ENCODE measurements at places on chromosomes 3 and 15. TPM values are rescaled to one million over a fixed set of nuclear protein-coding genes. Genes with fewer than 3 reads are reported as not detected.
A peak's percentile ranks its signal among the peaks of the same experiment; 100 is the strongest.

The DLL4 gene
- total RNA-seq: under 0.01 TPM

The KBTBD8 gene
- total RNA-seq: 2.6 TPM

The ANKUB1 gene
- total RNA-seq: 0.17 TPM

The NEK10 gene
- 5.1 TPM for total RNA-seq

The PDZRN3 gene
- total RNA-seq: 14.3 TPM

The SERINC4 gene
- total RNA-seq: not detected

GRCh38 chr3:113626503-113627371 is 69.7 kb downstream of the USF3 start:
- DNase-seq: peak; percentile 55

DNA sequence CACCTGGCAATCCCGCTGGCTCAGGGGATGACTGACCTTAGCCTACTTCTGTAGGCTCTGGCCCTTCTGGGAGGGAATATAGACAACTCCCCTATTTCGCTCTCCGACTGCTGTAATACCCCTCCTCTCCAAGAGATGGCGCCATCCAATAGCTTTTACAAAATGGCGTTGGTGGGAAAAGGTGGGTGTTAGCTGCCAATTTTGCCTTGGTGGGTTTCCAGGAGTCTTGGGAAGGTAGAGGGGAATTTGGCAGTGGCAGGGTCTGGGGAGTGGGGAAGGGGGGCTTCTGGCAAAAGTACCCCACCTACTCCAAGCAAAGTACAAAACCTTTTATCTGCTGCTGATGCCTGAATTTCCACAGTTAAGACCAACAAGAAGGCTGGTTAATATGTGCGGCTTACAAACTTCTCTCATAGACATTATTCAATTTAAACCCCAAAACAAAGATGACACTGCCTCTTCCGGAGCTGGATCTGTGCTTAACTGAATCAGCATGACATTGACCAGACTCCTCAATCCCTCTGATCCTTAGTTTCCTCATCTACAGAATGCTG is 62.1 kb downstream of the RASGRF1 start:
- peak; percentile 25 for DNase-seq

- DNase-seq: no peak
Observed at GRCh38 chr3:123444744-123445143, 4.1 kb downstream of the ADCY5 start.

DNA sequence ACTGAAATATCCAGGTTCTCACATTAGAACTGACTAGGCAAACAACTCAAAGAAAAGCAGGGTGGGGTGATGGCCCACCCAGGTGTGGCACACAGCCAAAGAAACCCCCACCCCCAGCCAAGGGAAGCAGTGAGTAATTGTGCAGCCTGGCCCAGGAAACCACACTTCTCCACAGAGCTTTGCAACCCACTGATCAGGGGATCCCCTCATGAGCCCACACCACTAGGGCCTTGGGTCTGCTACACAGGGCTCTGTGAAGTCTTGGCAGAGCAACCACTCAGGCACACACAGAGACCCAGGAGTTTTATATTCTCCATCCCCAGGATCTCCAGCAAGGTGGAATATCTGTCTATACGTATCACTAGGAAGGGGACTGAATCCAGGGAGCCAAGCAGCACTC is 22.2 kb upstream of the TRIM42 start:
- no peak for DNase-seq

DNA sequence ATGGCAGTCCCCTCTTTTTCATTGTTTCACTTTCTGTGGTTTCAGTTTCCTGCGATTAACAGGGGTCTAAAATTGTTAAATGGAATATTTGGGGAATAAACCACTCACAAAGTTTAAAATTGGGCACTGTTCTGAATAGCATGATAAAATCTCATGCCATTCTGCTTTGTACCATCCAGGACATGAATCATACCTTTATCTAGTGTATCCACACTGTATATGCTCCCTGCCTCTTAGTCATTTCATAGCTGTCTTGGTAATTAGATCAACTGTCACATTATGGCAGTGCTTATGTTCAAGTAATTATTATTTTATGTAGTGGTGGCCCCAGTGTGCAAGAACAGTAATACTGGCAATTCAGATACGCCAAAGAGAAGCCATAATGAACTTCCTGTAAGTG is 734.5 kb downstream of the ZPLD1 start:
- peak; percentile 9 for DNase-seq

DNA sequence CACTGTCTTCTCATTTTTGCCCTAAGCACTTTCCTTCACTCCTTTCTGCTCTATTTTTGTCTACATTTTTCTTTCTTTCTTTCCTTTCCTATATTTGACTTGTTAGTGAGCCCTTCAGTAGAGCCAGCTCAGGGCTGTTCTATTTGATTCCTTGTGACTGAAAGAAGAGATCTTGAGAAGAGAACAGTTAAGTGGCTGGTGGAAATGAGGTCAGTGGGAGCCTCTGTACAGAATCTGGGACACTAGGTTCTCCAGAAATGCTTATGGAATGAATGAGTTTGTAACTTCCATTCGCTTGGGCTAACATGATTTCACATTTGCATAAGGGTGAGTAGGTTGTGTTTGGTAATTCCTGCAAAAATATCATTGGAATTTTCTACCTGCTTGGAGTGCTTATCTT is 45.6 kb downstream of the CACNA2D3 start:
- DNase-seq: no peak

GRCh38 chr15:62362608-62363007 is 197.5 kb upstream of the C2CD4B start:
- DNase-seq: peak; percentile 40

GRCh38 chr3:138964264-138964663 is 17.2 kb downstream of the FOXL2NB start:
- DNase-seq: no peak

DNA sequence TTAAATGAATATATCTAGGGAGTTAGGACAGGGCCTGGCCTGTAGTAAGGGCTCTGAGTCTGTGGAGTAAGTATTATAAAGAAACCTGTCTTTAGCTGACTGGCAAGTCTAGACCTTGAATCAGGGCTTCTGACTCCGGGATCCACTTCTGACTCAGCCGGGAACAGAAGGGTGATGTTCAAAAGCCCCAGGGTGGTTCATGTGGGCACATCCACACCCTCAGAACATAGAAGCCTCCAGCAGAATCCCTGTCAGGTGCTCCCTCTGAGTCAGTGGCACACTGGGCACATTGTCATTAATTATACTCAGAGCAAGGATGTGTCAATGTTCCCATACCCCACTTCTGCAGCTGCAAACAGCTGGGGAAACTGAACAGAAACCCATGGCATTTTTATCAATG is 26.7 kb upstream of the SNRK start:
- DNase-seq: peak; percentile 99

DNA sequence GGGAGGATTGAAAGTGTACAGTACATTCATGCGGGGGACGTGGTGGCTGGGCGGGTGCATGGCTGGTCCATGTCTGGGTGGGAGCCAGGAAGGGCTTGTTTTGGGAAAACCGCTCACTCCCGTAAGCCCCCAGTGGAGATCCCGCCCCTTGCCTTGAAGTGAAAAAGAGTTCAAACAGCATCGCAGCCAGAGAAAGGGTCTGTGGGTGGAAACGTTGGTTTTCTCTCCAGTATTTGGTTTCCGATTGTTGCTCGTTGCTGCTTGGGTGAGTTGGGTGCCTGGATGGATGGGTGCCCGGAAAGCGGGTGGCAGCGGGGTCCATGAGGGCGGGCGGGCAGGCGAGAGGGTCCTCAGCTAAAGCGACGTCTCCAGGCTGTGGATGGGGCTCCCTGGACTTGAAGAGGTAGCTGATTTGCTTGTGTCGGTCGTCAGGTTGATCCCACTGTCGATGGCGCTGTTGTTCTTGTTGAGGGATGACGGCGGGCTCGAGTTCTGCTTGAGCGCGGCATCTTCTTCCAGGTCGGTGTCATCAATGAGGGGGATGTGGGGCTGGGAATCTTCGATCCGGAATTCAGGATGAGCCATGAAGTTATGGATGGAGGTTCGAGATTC is 7.7 kb upstream of the SEC13 start:
- no peak for DNase-seq

GRCh38 chr3:14267976-14268375 is 89.4 kb downstream of the LSM3 start:
- peak; percentile 48 for DNase-seq

GRCh38 chr15:96416218-96416933 is 85.9 kb downstream of the NR2F2 start:
- no peak for DNase-seq

DNA sequence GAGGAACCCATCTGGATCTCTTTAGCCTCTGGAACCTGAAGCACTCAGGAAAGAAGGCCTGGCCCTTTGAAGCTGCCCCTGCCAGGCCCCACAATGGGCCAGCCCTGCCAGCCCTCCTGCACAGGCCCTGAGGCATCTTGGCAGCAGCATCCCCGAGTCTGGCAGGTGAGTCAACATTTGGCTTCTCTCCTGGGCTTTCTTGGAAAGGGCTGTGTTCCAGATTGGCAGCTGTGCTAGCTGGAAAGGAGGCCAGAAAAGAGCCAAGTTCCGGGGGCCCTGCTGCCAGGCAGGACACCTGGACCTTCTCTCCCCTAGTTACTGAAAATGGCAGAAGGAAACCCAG is 187.2 kb downstream of the SHQ1 start:
- DNase-seq: peak; percentile 92

GRCh38 chr3:68210635-68211034 is 556.2 kb upstream of the SUCLG2 start:
- DNase-seq: no peak

GRCh38 chr15:68268405-68268804 is 9.1 kb upstream of the FEM1B start:
- DNase-seq: peak; percentile 92

DNA sequence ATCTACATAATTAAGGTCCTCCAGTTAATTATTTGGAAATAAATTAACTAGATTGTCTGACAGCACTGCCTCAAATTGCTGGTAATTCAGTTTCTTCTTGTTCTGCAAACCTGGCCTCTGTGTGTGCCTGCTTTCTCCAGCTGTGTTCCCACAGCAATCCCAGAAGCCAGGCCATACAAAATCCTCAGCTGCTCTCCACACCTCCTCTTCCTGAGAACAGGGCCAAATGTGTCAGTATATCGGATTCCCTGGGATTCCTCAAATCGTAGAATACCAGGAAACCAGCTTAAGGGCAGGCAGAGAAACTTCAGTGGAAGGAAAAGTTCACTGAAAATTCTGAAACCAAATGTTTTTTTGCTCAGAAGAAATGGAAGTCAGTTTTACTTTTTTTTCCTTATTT is 261.4 kb downstream of the ZMAT3 start:
- DNase-seq: no peak

DNA sequence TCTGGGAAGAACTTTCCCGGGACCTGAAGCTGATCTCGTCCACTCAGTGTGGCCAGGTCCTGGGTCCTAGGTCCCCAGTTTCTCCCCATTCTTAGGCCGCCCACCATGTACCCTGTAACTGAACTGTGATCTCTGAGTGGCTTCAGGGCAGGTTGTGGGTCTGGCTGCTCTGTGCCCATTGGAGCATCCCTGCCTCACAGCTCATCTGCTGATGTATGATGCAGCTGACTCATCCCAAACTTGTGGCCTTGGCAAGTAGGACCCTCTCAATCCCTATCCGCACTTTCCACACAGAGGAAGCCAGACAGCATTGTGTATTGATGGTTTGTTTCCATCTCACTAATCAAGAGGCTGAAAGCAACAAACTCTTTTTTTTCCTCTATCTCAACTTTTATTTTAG is 69.1 kb upstream of the XCR1 start:
- no peak for DNase-seq

- DNase-seq: no peak
Observed at GRCh38 chr15:36175186-36175740, 404.2 kb upstream of the CDIN1 start.

DNA sequence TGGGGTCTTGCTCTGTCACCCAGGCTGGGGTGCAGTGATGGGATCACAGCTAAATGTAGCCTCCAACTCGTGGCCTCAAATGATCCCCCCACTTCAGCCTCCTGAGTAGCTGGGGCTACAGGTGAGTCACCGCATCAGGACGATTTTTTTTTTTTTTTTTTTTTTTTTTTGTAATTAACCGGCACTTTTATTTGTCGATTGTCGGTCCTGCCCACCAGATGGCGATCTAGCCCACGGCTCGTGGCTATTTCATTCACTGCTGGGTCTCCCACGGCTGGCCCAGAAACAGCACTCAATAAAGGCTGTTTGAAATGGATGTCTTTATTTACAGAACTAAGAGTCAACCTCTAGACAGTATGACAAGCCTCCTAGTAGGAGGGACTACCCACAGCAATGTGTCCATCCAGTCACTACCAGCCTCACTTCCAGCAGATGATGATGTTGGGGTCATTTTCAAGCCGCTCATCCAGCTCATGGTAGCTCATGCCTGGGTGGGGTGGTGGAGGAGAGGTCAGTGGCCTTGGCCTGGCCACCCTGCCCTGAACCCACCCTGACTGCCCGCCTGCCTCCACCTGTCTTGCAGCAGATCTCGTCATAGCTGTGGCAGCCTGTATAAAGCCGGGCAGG is 1.8 kb upstream of the ZMYND10 start:
- peak; percentile 62 for DNase-seq

- peak; percentile 81 for DNase-seq
Observed at GRCh38 chr3:122745369-122746021, 48.1 kb downstream of the HSPBAP1 start.

- DNase-seq: peak; percentile 90
Observed at GRCh38 chr15:29821416-29822099, 710 bp downstream of the TJP1 start.

DNA sequence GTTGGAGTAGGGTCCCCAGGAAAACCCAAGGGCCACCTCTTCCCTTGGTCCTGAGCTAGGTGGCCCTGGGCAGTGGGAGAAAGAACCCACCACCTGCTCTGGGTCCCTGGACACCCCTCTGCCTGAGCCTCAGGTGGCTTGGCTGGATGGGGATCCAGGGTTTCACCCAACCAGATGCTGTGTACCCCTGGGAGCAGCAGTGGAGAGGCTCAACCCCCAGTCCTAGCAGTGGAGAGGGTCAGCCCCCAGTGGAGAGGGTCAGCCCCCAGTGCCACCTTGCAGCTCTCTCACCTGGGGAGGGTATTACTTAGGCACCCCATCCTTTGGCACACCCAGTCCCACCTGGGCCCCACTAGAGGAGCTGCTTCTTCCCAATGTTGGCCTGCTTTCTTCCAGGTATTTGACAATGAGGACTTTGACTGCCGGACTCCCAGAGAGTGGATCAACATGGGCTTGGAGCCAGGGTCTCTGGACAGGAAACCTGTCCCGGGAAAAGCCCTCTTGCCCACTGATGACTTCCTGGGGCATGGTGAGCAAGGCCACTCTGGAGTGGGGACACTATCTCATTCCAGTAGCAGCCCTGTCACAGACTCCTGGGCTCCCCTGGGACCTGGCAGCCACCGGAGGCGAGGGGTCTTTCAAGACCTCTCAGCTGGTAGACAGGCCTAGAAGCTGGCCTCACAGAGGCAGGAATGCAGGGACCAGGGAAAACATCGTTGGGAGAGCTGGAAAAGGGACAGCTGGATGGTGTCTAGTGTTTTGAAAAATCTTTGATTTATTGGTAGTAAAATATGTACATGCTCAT is 11.6 kb downstream of the DNAH1 start:
- no peak for DNase-seq

GRCh38 chr3:49723628-49724551 is at the start of gene GMPPB:
Gene GMPPB, minus strand, starts transcription at chr3:49723951. Its CDS starts 225 bp downstream, at chr3:49723726.
- peak; percentile 97 for DNase-seq

DNA sequence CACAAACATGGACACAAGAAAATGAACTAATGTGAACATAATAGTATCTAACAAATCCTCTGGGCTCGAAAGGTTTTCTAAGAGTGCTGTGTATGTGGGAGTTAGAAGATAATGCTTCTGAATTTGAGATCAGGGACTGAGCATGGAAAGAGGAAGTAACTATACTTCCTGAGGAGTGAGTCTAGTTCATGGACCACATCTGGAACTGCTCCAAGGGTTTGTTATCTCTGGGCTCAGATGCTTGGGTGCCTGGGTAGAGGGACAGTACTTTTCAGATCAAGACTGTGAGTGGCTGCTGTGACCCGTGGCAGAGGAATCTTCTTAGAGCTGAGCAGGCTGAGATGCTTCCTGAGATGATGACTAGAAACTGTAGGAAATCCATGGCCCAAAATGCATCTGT is 28.5 kb downstream of the TBC1D23 start:
- no peak for DNase-seq

GRCh38 chr15:98383571-98383970 is 264.8 kb upstream of the IGF1R start:
- DNase-seq: no peak

Measured in mammary epithelial cell (primary cell).